AG04450 (cell line): ENCODE measurements at places on chromosomes 5 and 9.

- DNase-seq, result no peak
Observed at GRCh38 chr5:132022737-132023136, 11.3 kb upstream of the ACSL6 start.

GRCh38 chr9:7370988-7371387 is 428.6 kb downstream of the DMAC1 start:
- no peak for DNase-seq

GRCh38 chr5:18754201-18754600 is 1119.9 kb downstream of the TAF11L14 start:
- no peak for DNase-seq

- DNase-seq, result no peak
Observed at GRCh38 chr5:155418960-155419579, 405.5 kb downstream of the KIF4B start.

- no peak for DNase-seq
Observed at GRCh38 chr9:95003689-95004410, 277.4 kb downstream of the AOPEP start.

DNA sequence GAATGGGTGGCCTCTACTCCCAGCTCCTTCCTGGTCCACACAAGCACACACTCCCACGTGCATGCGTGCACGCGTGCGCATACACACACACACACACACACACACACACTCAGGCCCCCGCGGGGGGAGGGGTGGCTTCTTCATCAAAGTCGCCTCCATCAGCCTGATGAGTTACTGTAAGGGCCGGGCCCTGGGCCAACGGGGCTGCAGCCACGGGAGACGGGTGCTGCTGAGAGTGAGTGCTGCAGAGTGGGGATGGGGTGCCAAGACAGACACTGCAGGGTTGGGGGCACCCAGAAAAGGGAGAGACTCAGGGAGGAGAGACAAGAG is 18.1 kb downstream of the CNTFR start:
- DNase-seq, result no peak

DNA sequence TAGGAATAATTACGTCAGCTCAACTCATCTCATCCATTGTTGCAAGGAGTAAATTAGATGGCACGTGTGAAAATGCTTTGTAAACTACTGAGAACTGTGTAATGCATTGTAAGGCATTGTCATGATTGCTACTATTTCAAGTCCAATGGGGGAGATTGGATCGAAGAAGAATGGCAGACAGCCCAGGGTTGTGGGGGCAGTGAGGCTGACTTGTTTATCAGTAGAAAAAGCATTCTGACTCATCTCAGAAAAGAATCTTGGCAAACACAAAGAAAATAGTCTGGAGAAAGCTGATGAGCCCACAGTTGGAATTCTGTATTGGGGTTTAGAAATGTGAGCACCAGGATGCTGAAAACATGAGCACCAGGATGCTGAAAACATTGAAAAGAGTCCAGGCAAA is 28.0 kb upstream of the DAP start:
- DNase-seq, result peak; percentile 84

DNA sequence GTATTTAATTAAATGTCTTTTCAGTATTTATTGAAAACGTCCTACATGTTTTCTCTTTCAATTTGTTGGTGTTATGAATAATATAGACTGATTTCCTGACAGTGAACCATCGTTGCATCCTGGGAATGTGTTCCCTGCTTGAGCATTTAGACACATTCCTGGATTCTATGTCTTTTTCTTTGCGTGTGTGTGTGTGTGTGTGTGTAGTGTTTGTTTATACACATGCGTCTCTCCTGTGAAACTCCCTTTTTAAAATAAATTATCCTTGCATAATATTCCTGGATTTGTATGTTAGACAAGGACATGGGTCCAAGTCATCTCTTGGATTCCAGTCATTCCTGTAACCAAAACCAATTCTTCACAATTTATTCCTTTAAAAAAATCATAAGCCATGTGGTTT is 153.4 kb downstream of the HSPA4 start:
- DNase-seq, result no peak

DNA sequence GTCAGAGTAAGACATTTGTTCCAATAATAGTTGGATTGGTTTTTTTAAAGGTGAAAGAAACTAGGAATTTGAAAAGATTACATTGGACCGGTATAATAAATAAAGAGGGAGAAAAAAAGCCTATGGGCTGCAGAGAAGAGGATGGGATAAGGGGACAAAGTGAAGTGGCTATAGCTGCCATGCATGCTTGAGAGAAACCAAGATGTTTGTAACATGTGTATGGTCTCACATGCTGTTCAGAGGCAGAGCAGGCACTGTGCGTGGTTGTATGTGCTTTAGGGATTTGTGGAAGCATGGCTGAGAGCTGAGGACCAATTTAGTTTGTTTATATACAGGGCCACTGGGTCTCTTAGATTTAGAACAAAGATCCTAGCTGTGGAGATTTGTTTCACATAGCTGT is 32.7 kb downstream of the LNPEP start:
- DNase-seq, result no peak
